ENCODE measurements at places on chromosomes 4 and X.

GRCh38 chrX:44903107-44903506 is 30.1 kb downstream of the KDM6A start:
- DNase-seq, result no peak

GRCh38 chr4:143581331-143581946 is 67.9 kb downstream of the SMARCA5 start:
- no peak for DNase-seq

DNA sequence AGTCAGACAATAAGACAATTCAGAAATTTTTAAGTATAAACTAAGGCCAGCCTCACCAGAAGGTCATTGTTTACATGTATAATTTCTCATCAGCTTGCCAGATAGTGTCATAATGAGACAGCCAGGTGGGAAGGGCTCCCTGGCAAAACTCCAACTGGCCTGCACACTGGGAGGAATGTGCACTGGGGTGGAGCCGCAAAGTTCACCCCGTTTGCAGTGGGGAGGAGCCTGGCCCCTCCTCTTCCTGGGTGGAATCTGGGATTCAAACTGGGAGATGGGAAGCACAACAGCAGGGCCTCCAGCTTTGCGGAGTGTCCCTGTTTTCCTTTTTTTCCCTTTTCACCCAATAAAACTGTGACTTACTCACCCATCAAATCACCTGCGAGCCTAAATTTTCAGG is 329.9 kb downstream of the SMARCA1 start:
- DNase-seq, result no peak

DNA sequence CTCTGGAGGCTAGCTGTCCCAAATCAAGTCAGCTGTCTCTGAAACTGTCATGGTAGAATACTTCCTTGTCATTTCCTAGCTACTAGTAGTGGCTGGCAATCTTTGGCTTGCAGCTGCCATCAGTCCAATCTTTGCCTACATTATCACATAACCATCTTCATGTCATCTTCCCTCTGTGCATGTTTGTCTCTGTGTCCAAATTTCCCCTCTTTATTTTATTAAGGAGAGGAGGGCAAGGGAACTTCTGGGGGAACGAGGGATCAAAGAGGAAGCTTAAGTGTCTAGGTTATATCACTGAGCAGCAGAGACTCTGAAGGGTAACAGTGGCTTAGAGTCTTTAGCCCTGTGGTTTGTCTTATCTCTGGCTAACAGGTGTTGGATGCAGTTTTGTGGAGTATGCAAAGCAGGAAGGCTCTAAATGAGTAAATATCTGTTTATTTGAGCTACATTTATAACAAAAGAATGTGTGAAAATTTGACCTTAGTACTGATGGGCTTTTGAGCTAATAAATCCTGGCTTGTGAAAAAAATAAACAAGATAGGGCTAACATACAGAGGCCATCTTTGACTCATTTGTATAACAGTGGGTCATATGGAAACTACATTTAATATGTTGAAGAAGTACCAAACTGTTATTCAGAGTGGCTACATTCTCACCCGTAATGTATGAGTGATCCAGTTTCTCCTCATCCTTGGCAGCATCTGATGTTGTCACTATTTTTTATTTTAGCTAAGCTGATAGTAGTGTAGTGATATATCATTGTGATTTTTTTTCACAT is 49.4 kb upstream of the ENOX2 start:
- DNase-seq, result no peak

GRCh38 chr4:17347445-17347844 is 164.4 kb downstream of the QDPR start:
- DNase-seq, result no peak

GRCh38 chrX:153897899-153898298 is 6.6 kb upstream of the AVPR2 start:
- DNase-seq, result no peak

GRCh38 chr4:106659371-106659770 is 290.8 kb upstream of the GIMD1 start:
- no peak for DNase-seq

DNA sequence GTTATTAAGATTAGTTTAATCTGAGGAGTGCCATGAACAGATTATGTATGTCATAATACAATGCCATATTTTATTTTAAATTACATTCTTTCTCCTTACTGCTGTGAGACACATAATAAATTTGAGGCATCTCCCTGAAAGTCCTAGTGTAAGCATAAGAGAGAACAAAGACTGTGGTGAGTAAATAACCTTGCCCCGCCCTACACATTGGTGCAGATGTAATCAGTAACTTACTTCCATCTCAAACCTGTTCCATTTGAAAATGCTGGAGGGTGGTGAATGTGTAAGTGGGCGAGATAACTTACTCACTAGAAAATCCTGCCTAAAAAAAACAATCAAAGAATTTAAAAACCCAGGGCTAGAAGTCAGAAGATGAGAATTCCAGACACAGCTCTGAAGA is 338.1 kb upstream of the SLIT2 start:
- DNase-seq, result no peak

DNA sequence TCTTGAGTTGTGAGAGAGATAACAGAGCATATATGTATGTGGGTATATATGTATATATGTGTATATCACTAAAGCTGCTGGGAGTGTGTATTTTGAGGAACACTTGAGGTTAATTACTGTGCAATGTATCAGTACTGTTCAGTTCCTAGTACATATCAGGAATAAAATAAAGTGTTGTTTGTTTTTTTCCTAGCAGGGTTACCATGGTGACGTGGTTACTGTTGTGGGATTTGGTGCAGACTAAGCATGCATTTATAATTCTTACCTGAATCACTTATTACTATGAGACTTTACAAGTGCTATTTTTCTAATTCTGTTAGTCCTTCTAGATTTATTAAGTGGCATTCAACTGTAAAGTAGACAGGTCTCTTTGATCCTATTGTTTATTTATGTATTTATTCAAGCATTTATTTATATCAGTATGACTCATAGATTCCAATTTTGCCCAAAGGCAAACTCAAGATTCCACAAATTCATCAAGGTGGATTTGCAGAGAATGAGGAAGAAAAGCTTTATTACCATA is 26.9 kb upstream of the BEX4 start:
- DNase-seq, result no peak

- DNase-seq, result no peak
Measured at GRCh38 chr4:6372649-6373525, 99.5 kb downstream of the PPP2R2C start.

Data from activated naive CD4-positive, alpha-beta T cell (primary cell).